Astrocyte (in vitro differentiated cells and primary cell): ENCODE measurements at places on chromosomes 5 and 9. TPM values are rescaled to one million over a fixed set of nuclear protein-coding genes. Genes with fewer than 3 reads are reported as not detected.

- peaks cover 27% of the 10 kb centered on the region for H3K4me1 ChIP-seq
- no peaks in the 10 kb centered on the region for H3K27me3 ChIP-seq
- DNase-seq = peak; percentile 48
- no peaks in the 10 kb centered on the region for H3K36me3 ChIP-seq
- H3K4me3 ChIP-seq = no peak overlapping the region
- no peak overlapping the region for H3K27ac ChIP-seq
These were observed 50.3 kb downstream of the SLC22A5 start for GRCh38 chr5:132419502-132420468.

DNA sequence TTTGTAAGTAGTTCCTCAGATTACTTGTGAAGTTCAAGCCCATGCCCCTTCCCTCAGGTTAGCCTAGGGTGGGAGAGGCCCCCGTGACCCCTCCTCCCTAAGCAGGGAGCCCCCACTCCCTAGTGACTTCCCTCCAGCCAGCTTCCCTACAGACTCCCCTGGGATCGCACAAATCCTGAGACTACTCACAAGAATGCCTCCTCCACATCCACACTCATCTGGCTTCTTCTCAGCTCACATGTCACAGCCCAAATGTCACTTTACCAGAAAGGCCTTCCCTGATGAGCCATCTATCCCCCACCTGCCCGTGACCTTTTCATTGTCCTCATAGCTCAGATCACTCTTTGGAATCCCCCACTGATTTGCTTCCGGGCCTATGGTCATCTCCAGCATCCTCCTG, 96.7 kb upstream of the ARAP3 start:
- no peak overlapping the region for H3K4me3 ChIP-seq
- peaks cover 15% of the 10 kb centered on the region for H3K4me1 ChIP-seq
- DNase-seq = no peak
- no peaks in the 10 kb centered on the region for H3K36me3 ChIP-seq
- no peak overlapping the region for H3K27ac ChIP-seq

DNA sequence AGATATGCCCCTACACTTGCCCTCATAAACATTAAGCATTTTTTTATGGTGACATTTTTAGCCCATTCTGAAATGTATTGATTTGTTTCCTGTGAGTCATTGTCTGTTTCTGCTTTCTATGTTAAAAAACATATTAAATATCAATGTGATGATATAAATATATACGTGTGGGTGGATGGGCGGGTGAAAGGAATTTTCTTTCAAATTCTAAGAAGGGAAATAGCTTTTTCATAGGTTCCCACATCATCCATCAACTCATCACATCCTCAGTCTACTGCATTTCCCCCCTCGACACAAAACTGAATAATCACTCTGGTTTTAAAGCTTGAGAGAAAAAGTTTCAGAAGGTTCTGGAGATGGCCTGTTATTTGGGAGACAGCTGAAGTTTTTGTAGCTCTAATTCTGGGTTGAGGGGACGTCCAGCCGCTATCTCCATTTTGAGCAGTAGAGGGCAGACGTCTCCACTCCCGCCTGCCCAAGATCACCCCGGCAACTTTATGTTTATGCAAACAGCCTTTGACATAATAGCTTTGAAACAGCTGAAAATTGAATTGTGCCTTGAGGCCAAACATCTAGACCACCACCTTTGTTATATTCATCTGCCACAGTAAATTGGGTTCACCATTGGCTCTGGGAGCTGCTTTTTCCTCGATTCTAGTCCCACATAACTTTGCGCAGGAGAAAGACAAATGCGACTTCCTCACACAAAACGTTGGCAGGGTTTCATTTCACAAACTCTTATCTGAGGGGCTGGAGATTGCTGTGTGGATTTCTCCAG, 216.2 kb upstream of the CLINT1 start:
- H3K4me3 ChIP-seq = peak overlapping the region; percentile 49
- H3K27me3 ChIP-seq = peaks cover 2% of the 10 kb centered on the region
- H3K36me3 ChIP-seq = no peaks in the 10 kb centered on the region

DNA sequence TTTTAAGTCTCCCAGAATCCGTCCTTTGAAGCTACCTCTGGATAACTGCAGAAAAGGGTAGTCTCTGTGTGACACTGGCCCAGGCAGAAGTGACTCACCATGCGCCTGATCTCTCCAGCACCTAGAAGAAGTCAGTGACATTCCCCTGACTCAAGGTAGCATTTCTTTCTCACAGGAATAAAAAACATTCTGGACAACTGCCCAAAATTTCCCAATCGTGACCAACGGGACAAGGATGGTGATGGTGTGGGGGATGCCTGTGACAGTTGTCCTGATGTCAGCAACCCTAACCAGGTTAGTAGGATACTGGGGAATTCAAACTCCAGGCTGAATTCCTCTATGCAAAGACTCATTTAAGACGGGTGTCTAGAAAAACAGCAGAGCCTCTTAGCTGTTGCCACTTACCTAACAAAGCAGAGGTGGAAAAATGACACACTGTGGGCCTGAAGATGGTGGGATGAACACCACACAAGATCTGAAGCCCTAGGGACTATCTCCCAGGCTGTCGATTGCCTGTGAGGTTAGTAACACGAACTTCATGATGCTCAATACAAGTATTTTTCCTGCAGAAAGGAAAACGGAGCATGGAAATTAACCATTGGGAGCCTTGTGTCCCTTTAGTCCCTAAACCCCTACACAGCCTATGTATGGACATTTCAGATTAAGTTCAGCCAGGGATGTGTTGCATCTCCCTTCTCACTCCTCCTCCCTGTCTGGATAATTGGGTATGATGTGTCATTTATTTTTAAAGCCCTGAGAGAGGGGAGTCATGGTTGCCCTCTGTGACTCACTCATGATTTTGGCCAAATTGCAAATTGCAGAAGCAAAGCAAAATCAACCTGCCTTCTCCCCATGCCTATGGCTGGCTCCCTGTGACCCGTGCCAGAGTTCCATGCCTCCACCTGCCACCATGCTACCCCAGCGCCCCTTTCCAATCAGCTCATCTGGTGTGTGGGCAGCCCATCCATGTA, 37.2 kb downstream of the THBS4 start:
- H3K36me3 ChIP-seq = no peaks in the 10 kb centered on the region
- H3K27ac ChIP-seq = no peak overlapping the region
- peaks cover 8% of the 10 kb centered on the region for H3K4me1 ChIP-seq
- peak; percentile 7 for DNase-seq
- no peak overlapping the region for H3K4me3 ChIP-seq
- H3K27me3 ChIP-seq = no peaks in the 10 kb centered on the region

NOXA1 gene
- 0.50 and 0.84 TPM in 2 replicates for total RNA-seq
